ENCODE measurements at places on chromosomes 1 and 21.

DNA sequence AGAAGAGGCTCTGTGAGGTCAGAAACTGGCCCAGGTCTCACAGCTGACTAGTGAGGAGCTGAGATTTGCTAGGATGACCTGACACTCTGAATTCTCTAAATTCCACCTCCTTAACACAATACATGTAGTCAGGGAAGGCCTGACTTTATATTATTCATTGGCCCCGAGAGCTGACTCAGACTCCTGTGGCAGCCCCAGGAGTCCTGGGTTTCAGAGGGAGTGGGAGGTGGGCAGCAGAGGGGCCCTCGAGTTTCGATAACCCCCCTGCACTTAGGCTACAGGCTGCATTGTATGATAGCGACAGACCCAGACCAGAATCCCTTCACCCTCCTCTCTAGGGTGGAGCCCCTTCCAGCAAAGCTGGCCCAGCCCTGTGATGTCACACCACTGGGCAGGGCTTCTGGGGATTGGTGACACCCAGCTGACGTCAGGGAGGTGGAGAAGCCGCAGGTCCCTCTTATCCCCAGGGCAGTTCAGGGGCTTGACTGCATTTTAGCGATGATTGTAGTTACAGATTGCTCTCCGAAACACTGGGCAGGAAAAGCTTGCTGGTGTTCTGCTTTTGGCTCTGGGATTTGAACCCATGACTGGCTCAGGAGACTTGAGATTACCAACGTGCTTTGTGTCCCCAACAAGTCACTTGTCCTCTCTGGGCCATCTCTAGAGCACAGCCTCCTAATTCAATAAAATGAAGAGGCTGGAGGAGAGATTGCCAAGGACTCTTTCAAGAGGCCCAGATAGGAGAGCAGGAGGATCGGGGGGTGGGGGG, 17.0 kb upstream of the GPR37L1 start:
- no peak for DNase-seq

- no peak for DNase-seq
Observed at GRCh38 chr21:34668803-34669148, at the start of gene CLIC6. Gene CLIC6, plus strand, starts transcription at chr21:34668994. Its CDS starts 395 bp downstream, at chr21:34669389.

DNA sequence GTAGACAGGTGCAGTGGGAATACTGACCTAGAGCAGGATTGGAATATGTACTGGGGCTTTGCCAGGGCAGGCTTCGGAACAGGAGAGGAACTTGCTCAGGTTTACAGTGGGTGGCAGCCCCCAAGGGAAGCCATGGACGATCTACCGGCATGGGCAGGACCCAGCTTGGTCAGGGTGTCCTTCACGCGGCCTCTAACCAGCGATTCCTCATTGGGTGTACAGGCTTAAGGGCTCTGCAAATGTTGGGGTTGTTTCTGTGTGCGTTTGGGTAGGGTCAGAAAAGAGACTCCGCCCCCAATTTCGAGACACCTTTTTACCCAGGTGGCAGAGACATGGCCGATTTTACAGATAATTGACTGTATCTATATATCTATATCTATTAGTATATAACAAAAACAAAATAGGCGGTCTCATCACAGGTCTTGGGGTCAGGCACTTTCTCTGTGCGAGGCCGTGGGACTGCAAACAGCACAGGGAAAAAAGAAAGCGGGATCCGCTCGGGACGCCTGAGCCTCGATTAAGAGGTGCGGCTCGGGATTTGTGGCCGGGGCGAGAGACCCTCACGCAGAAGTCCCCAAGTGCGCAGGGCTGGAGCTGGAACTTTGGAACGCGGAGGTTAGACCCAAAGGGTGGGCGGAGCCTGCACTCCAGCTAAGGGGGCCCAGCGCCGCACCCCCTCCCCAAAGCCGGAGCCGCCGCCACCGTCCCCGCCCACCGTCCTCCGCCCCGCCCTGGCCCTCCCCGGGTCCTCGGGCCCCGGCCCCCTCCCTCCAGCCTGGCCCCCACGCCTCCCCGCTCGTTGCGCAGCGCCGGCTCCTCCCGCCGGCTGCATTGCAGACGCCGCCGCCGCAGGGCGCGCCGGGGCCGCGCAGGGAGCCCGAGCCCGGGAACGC, 67.5 kb upstream of the VAMP3 start:
- no peak for DNase-seq

DNA sequence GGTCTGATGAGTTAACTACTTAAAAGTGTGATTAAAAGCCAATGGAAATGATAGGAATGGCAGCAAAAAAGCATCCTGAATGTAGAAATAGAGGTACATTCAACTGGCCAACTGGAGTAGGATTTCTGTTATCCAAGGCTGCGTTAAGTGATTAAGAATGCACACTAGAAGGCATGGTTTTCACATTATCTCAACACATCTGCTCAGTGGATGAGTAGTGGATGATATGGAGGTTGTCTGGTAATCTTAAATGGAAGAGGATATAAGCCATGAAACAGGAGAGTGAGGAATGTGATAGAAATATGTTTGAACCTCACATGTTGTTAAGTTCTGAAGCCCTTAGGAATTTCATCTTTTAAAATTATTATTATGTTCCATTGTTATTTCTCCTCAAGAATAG, 839.9 kb downstream of the USP25 start:
- no peak for DNase-seq

- no peak for DNase-seq
Observed at GRCh38 chr1:110265186-110265585, 55.1 kb downstream of the KCNC4 start.

DNA sequence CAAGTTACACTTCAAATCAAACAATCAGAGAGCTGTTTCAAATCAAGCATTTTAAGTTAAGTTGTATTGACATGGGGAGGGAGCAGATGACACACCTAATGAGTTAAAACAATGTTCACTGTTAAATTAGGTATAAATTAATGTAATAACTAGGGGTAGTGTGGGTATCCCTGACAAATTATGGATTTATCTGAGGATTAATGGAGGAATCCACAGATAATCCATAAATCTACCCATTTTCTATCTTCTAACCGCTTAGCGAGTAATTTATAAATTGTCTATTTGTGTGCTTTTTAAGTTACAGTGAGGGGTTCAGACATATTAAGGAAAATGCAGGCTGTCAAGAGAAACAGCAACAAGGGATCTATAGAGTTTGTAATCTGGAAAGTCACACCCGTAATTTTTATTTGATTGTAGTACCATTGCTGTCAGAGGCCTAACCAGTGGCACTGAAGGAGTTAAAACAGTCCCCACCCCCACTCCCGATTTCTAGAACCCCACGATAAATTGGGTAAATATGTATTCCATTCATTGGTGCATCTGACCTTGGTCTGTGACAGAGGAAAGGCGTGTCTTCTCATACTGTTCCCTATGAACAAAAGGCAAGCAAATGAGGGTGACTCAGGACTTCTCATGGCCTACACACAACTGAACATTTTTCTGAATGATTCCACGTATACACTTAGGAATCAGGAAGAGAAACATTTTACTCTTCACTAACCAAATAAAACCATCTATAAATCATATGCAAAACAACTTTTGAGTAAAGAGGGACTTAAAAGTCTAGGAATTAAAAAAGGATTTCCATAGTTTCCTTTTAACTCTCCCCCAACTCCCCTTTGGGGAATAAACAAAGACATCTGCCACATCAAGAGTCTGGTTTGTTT, 7.4 kb downstream of the IRF2BP2 start:
- DNase-seq: no peak

DNA sequence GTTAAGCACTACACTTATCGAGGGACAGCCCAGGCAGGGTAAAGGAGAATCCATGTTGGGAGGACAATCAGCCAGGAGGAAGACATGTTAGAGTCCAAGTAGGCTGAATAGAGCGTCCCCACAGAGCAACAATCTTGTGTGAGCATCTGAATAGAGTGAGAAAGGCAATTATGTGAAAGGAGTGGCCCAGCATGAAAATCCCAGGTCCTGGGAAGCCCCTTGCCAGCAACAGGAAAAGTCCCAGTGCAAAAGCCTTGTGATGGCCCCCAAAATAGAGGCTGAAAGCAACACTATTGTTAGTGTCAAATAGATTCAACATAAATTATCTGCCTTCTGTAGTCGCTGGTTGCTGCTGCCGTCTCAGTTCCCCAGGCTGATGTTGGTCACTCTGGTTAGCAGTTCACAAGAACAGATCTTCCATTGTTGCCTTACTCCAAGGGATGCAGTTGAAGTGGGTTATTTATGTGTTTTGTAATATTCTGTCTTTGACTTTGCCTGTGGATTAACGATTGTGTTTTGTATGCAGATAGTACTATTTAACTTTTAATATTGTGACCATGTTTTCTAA, 12.1 kb upstream of the ABL2 start:
- DNase-seq: no peak

DNA sequence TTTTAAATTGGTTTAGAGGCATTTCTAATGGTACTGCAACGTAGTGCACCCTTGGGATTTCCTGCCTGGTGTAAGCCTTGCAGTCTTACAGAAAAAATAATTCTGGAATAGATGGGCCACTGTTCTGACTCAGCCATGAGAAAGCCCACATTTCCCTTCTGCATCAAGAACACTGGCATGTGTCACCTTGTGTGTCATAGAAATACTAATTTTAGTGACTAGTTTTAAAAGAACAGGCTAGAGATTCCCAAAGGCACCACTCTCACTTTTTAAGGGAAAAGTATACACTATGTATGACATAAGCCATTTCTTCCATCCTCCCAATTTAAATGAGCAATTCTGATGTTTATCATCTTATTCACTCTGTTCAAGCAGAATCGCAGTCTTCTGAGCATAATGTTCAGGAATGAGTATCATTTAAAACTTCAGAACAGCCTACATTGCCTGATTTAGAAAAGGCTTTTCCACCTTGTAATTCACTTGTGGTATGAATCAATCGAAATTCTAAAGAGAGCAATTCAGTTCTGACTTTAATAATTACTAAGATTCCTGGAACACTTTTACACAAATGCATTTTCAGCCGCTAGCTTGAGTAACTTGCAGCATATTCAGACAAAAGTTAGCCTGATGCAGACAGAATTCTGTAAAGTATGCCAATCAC, 18.8 kb downstream of the RGS13 start:
- no peak for DNase-seq

DNA sequence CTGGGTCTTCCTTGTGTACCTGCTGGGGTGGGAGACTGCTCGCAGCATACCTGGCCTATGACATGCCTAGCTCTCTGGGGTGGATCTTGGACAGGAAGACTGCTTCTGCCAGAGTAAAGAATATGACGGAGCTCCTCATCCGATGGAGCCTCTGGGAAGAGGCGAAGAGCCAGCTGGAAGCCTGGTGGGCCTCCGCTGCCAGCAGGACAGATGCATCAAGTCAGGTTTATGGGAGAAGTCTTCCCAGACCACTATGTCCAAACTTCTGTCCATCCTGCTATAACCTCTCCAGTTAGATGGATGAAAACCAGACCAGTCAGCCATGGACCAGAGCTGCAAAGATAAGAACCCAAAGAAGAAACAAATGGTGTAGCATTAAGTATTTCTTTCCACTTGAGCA, 27.7 kb upstream of the NGF start:
- DNase-seq: no peak

GRCh38 chr1:157400766-157401165, 151.5 kb downstream of the FCRL5 start:
- no peak for DNase-seq

DNA sequence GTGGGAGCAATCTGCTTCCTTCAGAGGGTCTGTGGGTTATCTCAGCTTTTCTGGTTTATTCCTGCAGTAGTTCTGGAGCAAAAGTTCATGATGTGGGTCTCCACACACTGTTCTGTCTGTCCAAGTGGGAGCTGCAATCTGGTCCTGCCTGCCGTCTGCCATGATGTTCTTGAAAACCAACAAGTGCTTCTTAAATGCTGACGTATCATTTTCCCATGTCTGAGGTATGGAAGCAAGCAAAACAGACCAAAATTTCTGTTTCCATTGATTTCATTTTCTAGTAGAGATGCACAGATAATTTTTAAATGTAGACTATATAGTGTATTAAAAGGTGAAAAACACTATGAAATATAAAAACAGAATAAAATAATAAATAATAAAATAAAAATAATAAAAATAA, 65.2 kb downstream of the SERINC2 start:
- DNase-seq: no peak

- no peak for DNase-seq
Observed at GRCh38 chr1:5620997-5621396, 371.2 kb downstream of the NPHP4 start.

DNA sequence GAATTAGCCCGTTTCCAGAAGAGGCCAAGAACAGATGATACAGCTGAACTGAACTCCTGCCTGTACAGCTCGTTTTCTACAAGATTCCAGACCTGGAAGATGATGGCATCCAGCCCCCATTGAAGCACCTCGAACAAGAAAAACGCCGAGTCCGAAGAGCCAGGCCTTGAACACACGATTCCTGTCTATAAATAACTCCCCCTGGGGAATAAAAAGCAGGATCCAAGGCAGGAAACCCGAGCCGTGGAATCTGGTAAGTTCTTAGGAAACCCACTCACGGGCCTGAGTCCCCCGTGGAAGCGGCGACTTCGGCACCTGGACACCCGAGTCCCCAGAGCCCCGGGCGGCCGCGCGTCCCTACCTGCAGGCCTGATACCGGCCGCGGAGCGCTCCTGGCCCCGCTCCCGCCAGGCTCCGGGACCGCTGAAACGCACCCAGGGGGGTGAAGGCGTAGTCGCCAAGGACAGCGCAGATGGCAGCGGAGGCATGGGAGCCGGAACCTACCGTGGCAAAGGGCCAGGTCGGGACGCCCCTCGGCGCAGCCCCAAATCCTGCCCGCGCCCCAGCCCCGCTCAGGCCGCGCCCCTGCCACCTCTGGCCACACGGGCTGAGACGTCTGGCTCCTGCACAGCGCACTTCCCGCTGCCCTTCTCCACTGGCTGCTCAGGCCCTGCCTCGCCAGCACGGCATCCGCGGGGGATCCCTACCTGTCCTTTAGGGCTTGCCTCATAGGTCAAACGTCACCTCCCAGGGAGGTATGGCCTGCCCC, 14.0 kb upstream of the HLCS start:
- DNase-seq: no peak

DNA sequence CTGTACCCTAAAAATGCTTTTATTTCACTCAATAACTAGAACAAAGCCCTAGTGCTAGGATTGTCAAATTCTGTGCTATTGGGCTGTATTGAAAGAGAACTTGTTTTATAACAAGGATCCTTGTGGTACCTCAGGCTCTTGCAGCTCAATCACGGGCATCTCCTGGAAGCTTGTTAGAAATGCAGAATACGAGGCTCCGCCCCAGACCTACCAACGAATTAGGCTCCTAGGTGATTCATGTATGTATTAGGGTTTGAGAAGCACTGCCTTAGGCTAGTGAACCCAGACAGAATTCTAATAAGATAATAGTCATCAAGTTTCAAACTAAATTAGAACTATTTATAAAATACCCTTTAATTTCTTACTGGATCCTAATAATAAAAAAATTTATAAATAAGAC, 45.6 kb downstream of the ZZZ3 start:
- no peak for DNase-seq

GRCh38 chr1:206722751-206723461, 38.2 kb downstream of the MAPKAPK2 start:
- no peak for DNase-seq

GRCh38 chr1:4305526-4306301, 348.7 kb upstream of the AJAP1 start:
- no peak for DNase-seq

GRCh38 chr1:10250663-10251062, 40.3 kb downstream of the KIF1B start:
- DNase-seq: no peak

Measured in activated T-helper 9 cell treated with anti-CD3 and anti-CD28 coated beads, Interleukin-2, amount 50 U/mL, for 16 hours (primary cell).